ENCODE measurements at places on chromosomes 12 and 14.
A peak's percentile ranks its signal among the peaks of the same experiment; 100 is the strongest.

DNA sequence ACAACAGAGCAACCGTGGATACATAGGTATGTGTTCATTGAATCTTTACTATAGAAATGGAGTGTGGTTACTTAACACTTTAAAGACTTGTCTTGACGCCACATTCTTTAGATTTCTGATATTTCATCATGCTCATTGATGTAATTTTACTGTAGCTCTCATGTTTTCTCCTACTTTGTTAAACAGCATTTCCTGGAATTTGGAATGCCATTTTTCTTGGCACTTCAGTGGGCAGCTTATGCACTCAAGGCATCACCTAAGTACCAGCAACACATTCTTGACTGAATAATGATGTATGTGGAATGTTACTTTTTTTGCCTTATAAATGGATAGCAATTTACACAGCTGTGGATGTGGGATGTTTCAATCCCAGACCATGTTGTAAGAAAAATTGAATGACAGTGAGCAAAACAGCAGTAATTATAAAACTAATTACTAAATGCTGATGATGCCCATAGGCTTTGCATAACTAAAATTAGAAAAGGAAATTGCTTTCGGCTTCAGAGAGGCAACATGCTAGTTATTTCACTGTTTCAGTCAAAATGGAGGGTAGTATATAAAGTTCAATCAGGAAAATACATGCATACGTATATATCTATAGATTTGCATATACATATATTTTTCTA is 298.5 kb downstream of the NPAS3 start:
- DNase-seq, result no peak

- DNase-seq, result no peak
Measured at GRCh38 chr12:110940933-110941332, 20.6 kb upstream of the MYL2 start.

GRCh38 chr12:12890543-12891079 is 751 bp upstream of the GPRC5A start:
- peak; percentile 35 for DNase-seq

DNA sequence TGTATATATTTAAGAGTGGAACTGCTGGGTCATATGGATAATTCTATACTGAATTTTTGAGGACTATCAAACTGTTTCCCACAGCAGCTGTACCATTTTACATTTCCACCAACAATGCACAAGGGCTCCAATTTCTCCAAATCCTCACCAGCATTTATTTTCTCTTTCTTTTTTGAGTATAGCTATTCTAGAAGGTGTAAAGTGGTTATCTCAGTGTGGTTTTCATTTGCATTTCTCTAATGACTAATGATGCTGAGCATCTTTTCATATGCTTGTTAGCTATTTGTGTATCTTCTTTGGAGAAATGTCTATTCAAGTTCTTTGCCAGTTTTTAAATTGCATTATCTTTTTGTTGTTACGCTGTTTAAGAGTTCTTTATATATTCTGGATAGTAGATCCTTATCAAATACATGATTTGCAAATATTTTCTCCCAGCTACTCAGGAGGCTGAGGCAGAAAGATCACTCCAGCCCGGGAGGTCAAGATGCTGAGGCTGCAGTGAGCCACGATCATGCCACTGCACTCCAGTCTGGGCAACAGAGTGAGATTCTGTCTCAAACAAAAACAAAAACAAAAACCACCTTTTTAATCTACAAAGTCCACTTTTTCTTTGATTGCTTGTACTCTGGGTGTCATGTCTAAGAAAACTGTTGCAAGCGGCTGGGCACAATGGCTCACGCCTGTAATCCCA is 32.8 kb downstream of the GTF2A1 start:
- DNase-seq, result no peak

DNA sequence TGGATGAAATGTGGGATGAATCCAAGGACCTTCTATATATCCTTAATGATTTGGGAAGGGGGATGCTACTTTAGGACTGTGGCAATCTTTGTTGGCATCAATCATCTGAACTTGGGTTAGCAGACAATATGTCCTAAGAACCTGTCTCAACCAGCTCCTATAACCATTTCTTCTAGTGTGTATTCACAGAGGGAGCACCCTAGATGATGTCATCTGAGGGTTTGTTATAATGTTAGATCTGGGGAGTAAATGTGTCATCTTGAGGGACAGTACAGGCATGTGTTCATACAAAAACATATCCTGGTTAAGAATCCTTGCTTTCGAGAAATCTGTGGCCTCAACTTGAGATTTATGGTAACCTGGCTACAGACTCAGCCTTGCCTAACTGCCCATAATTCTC is 41.9 kb upstream of the NFKBIA start:
- DNase-seq, result no peak

All from liver (tissue), 10 donors.